ENCODE measurements at places on chromosomes 7 and 10.

DNA sequence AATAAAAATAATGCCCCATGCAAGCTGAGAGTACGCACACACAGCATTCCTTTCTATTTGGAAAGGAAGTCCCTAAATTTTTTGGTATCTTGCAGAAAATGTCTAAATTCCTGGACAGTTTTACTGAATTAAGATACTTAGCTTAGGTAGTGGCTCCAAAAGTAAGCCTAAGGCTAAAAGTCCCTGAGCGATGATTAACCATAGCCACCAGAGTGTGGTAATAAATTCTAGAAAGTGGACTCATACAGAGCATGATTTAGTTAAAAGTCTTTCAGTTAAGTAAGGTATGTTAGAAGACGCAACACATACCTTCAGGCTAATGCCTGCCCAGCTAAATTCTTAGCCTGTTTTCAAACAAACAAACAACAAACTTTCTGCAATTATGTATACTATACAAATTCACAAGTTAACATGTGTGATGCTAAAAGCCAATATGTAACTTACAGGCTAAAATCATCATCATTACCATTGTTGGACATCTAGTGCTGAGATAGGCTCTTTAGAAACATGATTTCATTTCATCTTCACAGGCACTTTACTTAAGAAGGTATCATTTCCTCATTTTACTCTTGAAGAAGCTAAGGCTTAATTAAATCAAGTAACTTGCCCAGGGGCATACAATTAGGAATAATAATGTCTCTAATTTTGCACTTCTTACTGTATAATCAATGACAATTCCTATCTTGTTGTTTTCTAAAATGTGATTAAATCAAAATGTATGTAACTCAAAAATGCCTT is 261.4 kb upstream of the YAE1 start:
- no peak for DNase-seq

DNA sequence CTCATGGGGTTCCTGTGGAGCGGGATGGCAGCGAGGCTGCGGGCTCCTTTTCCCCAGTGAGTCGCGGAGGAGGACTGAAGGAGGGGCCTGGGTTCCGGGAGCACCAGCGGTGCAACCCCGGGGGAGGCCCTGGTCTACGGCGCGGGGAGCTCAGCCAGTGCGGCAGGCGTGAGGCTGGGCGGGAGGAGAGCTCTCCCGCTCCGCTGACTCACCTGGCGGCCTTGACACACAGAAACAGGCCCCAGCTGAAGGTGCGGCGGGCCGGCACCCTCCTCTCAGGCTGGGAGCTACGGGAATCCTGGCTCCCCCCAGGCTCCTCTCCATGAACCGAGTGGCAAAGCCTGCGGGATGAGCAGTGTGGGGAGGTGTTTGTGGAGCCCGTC is 6.8 kb upstream of the NOM1 start:
- DNase-seq, result no peak

DNA sequence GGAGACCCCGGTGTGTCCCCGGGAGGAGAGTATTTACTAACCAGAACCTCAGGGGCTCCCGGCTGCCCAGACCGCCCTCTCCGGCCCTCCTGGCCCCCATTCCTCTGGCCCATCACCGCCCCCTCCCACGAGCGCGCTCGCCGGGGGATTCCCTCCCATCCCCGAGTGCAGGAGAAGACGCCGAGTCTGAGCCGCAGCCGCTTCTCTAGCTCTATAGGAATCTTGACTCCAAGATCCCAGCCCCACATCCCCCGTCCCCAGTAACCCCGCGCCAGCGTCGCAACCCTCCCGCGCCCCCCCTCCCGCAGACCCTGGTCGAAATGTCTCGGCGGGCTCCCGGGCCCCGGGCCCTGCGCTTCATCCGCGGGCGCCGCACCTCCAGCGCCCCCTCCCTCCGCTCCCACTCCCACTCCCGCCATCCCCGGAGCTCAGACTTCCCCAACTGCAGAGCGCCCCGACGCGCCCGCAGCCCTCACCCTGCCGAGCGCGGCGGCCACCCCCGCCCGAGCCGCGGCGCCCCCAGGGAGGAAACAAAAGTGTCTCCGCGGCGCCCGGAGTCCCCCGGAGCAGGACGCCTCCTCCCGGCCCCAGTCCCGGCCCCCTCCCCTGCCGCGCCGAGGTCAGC is 541 bp downstream of the ELMO1 start:
- DNase-seq, result no peak

- no peak for DNase-seq
Observed at GRCh38 chr7:40921589-40922315, 781.1 kb downstream of the INHBA start.

DNA sequence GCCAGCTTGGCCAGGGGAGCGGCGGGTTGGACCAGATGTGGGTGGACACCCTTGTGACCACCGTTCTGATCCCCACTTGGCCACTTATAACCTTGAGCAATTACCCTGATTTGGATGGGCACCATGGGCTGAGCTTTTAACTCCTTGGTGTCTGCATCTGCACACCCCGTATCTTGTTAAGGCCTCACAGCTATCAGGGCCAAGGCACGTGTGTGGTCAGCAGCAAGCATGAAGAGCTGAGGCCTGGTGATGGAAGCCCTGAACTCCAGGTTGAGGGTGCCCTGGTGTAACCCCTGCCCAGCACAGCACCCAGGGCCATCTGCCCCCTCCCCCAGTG is 89.2 kb downstream of the ZMIZ1 start:
- no peak for DNase-seq

DNA sequence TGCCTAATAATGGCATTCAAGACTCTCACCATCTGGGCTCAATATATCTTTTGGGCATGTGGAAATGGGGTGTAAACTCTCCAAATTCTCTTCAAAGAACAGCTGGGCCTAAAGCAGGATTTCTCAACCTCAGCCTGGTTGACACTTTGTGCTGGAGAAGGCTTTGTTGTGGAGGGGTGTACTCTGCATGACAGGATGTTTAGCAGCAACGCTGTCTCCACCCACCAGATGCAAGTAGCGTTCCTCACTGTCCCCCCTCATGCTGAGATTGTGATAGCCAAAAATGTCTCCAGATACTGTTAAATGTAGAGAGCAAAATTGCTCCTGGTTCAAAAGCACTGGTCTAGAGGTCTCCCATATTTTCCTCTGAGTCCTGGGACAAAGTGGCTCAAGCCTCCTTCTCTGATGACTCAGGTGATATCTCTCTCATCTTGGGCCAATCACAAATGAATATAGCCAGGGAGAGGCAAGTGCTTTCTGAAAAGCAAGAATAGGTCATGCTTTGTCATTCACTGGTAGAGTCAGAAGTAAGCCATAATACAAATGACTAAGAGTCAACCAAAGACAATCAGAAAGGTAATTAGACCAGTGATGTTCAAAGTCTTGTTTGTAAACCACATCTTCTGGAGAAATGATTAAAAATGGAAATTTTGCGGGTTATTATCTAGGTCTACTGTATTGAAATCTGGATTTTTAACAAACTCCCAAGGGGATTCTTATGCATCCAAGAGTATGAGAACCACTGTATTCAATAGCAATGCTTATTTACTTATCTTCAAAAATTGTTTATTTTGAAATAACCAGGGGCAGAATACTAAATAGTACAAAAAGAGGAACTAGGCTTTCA is 330.8 kb downstream of the PTEN start:
- no peak for DNase-seq

DNA sequence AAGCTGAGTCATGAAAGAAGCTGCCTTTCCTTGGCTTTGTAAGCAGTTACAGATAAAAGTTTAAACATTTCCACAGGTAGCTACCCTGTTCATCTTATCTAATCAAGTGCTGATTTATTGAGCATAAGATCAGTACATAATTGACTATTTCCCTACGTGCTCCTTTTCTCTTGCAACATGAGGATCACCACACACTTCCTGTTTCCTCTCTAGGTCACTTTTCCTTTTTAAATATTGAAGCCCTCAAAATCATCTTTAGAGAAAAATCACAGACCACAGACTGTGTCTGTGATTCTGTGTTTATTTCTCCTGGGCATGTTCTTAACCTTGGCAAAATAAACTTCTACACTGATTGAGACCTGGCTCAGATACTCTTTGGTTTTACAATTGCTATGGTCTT is 69.5 kb downstream of the ZNF37A start:
- no peak for DNase-seq

DNA sequence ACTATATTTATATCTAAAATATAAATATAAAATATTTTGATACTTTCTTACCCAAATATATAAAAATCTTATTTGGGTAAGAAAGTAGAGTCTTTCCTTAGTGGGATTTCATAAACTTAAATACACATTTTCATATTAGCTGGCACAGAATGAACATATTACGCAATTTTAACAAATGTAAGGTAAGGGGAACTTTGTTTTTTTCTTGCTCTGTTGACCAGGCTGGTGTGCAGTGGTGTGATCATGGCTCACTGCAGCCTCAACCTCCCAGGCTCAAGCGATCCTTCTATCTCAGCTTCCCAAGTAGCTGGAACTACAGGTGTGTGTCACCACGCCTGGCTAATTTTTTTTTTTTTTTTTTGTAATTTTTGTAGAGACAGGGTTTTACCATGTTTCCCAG is 18.3 kb downstream of the CYP26A1 start:
- no peak for DNase-seq

GRCh38 chr7:5429253-5429856 is 5.7 kb upstream of the TNRC18 start:
- DNase-seq, result no peak

DNA sequence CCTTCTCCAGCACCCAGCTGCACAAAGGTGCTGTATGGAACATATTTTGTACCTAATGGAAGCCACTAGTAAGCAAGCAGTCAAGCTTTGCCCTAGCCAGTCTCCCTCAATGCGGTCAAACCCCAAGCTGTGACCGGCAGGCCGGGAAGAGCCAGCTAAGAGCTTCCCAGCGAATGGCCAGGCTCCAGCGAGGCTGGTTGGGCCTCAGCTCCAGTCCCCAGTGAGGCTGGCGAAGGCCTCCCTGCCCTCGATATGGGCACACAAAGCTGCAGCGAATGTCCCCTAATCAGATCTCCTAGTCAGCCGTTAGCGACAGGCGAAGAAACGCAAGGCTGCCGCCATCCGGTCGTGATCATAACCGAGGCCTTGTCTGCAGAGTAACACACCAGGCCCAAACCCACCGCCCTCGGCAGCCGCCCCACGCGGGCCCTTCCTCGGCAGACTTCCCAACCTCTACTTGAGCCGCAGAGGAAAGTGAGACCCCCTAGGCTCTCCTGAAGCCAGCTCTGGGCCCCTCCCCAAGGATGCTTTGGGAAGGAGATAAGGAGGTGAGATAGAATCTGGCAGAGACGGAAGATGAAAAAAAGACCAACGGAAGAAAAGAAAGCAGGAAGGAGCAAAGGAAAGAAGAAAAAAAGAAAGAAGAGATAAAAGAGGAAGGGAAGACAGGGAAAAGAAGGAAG is 3.1 kb upstream of the HOXA9 start:
- DNase-seq, result no peak

- no peak for DNase-seq
Observed at GRCh38 chr10:95767884-95768556, 12.1 kb downstream of the ENTPD1 start.

DNA sequence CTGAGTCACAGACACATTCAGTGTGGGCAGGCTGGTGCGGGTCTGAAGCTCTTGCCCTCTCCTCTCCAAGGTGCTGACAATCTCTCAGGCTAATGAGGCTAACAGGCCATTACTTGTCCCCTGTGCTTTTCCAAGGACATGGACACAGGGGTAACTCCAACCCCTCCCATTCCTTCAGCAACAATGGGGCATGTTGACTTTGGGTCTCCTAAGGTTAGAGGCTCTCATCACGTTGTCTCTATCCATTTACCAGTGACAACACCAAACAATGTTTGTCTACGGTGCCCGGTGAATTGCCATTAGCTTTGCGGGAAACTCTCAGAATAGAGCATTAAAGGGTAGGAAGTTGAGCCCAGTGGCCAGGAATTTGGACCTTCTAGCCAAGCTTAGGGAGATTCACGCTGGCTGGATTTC is 101.6 kb upstream of the TNS3 start:
- DNase-seq, result no peak

- peak; percentile 25 for DNase-seq
Observed at GRCh38 chr10:102549549-102549948, 45.8 kb downstream of the SUFU start.

GRCh38 chr10:84525120-84525806 is 196.9 kb downstream of the CCSER2 start:
- DNase-seq, result no peak

GRCh38 chr10:96370584-96371157 is 11.9 kb upstream of the OPALIN start:
- no peak for DNase-seq

DNA sequence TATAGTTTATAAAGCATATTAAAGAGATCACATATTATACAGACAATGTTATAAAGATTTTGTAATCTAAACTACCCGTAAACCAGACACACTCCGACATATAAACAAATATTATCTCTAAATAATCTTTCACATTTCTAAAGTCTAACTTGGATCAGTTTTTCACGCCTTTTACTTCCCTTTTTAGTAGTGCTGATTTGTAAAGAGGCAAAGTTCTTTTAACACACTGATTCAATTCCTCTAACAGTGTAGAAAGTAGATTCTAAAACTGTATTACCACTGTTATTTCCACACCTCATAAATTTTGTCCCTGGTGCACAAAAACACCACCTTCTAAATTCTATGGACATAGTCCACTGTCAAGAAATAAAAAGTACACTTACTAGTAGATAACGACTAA is 230.9 kb downstream of the DOCK4 start:
- DNase-seq, result no peak

GRCh38 chr7:128014811-128015210 is 16.4 kb downstream of the LRRC4 start:
- no peak for DNase-seq

Measured in AG09309 (cell line).